Panc1 (cell line): ENCODE measurements at places on chromosomes 5 and 9. TPM values are rescaled to one million over a fixed set of nuclear protein-coding genes. Genes with fewer than 3 reads are reported as not detected.

DNA sequence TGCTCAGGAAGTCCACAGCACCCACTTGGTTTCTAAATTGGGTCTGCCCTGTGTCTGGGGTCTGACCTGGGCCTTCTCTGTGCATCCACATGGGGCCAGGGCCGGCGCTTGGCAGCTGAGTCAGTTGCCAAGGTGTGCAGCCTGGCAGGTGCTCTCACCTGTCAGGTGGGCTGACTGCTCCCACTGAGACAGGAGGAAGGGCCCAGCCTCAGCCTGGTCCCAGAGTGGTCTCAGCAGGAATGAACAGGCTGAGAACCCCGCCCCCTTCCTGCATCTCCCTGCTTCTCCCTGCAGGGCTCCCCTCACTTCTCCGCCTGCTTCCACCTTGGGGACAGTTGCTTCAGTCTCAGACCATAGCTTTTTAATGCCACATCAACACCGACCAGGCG lies 60.5 kb downstream of the BARX1 start:
- DNase-seq: no peak

PRR16 gene
- total RNA-seq: not detected

TBC1D9B gene
- 131 TPM for total RNA-seq

DNA sequence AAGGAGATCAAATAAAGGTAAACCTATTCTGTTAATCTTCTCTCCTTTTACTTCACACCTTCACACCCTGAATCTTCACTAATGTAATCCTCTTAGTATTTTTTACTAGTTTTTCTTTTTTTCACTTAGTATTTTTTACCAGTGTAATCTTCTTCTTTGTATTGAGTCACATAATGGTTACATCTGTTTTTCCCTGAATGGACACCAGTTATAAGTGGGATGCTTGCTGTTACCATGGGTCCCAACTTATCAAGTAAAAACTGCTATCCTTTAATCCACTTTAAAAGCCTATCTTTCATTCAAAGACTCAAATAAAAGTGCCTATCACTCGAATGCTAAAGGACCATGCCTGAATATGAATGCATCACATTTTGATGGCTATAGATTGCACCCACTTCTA lies 15.1 kb downstream of the ZFAND5 start:
- DNase-seq: no peak

- no peak for DNase-seq
These were observed 417 bp downstream of the GABBR2 start for GRCh38 chr9:98708103-98708932.

- DNase-seq: no peak
These were observed 126.1 kb downstream of the NPR3 start for GRCh38 chr5:32837211-32837610.

ZBED3 gene
- 6.8 TPM for total RNA-seq

GRCh38 chr9:120941046-120941770 lies 14.6 kb upstream of the TRAF1 start:
- DNase-seq: no peak

PJA2 gene
- total RNA-seq: 33.6 TPM

DNA sequence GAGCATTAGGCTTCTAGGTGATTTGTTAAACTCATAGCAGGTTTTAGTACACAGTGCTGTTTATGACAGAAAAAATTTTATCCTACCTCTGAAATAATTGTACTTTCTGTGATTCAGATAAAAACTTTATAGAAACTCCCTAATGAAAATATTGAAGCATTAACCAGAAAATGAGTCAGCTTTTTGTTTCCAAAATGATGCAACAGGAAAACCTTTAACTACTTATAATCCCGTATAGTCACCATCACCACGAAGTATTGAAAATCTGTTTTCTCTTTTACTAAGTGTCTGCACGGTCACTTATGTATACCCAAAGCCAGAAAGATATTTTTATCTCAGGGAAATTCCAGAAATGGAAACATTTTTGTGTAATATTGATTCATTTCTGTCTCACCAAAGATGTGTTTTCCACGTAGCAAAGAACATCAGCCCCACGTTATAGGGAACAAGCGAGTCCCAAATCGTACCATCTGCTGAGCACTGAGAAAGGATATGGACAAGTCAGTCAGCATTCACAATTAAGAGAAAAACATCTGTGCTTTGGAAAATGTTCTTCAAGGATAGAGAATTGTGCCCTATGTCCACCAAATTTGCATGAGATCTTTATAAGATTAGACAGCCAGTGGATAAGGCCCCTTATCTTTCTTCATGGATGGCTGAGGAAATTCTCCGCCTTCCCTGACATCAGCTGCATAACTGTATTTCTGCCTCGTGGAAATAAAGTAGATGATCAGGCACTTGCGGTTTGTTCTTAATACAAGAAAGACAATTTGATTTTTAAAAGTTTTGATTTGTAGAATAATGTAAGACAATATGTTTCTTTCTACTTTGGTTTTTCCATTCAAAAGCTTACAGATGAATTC lies 41.9 kb downstream of the TNFAIP8 start:
- no peak for DNase-seq

OR1J2 gene
- total RNA-seq: not detected

PCDHGB7 gene
- total RNA-seq: 6.7 TPM

GRCh38 chr5:21685522-21685921 lies 1167.6 kb downstream of the CDH12 start:
- DNase-seq: no peak

DNA sequence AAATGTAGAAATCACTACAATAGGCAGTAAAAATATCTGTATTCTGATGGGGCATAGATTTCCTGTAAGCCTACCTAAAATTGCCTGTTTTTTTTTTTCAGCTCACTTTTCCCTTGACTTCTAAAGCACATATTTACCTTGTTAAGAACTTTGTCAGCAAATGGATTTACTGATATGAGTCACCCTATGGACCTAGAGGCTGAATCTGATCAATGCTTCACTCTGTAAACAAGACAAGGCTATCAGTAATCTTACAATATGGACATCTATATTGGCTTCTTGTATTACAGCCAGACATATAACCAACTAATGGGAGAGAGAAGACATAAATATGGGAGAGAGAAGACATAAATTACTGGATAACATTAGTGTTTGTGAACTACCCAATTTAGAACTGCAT lies 792.7 kb upstream of the CHD1 start:
- DNase-seq: no peak

KCNMB1 gene
- not detected for total RNA-seq

PALM2AKAP2 gene
- total RNA-seq: 0.44 TPM

DNA sequence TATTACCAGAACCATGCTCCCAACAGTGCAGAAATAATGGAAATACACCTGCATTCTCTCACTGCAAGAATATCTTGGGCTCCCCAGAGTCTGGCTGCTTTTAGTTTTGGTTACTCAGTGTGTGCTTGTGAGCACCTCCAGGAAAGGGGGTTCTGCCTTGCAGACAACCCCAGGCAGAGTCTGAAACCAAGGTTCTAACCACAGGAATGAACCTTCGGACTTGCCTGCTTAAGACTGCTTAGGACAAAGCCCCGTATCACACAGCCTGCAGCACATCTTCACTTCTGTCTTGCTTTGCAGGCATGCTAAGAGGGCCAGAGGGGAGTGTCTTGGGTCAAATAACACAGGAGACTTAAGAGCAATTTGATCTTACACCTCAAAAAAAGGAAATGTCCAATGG lies 94.8 kb upstream of the SPATA31C2 start:
- DNase-seq: no peak

DNA sequence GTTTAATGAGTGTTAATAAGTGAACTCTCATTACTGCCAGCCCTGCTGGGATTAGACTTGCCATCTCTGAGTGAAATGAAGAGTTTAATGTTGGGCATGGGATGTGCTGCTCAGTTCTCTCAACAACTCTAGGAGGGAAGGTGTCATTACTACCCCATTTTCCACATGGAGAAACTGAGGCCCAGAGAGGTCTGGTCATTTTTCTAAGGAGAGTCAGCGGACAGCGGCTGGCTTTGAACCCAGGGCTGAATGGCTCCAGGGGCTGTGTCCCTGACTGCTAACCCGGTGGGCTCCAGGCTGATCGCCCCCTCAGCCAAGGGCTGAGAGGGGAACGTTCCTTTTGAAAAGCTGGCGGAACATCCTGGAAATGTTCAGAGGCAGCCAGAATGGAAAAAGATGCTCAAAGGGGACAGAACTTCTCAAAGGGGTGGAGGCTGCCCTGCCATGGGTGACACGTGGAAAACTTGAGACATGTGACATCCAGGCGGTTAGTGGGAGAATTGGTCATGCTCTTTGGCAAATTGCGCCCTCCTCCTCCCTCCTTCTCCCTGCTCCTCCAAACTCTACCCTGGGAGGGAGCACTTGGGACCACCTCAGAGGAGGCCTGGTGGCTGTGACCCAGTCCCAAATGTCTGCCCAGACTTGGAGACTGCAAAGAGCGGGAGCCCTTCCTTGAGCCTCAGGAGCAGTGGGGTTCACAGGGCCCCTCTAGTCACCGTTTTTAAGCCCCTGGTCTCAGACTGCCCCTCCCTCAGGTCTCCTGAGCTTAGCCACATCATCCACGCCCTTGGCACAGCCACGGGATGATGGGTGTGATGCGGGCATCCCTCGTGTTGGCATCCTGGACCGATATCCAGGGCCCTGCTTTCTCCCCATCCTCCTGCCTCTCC lies 28.7 kb downstream of the DNM1 start:
- DNase-seq: no peak

GRCh38 chr5:126066836-126067235 lies 356.4 kb upstream of the GRAMD2B start:
- DNase-seq: no peak

DNA sequence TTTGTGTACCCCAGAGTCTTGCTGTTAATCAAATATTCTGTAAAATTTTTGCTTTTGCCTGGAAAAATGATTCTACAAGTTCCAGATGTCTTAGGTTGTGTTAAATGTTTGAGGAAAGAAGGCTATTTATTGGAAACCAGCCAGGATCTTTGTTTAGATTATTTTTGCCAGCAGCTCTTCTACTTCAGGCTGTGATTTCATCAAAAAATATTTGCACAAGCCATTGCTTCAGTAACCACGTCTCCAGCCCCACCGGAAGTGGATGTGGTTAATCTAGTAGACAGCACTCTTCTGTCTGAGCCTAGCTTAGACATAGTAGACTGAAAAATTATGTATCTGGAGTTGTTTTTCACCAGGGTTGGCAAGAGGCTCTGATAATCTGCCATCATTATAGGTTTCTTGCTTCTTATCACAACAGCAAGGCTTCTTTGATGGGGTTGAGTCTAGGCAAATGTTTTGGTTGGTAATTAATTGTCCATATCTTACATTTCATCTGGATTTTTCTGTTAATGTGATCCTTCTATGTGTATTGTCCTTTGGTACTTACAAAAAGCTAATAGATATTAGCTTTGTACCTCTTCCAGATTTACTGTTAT lies 17.1 kb downstream of the KCTD16 start:
- DNase-seq: no peak

DNA sequence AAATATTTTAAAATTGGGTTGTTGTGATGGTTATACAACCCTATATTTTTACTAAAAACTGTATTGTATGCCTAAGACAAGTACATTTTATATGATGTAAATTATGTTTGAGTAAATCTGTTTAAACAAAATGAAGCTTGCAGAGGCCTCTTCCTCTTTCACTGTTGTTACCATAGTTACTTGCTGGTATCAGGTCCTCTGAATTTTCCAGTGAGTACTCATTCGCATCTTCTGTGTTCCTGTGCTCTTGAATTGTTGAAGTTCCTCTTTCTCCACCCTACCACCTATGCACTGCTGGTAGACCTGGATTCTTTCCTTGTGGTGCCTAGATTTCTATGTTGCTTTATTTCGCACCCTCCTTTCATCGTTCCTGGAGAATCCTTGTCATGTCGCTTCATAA lies 938.5 kb upstream of the ACO1 start:
- DNase-seq: no peak

GRCh38 chr9:121676926-121677325 lies 25.5 kb downstream of the DAB2IP start:
- no peak for DNase-seq

BARHL1 gene
- not detected for total RNA-seq

GRCh38 chr9:96015876-96016686 lies 140.6 kb downstream of the ERCC6L2 start:
- DNase-seq: no peak

GRCh38 chr9:107309271-107309670 lies 26.2 kb downstream of the RAD23B start:
- no peak for DNase-seq

GRCh38 chr9:89313842-89314241 lies 2.8 kb downstream of the CKS2 start:
- DNase-seq: no peak

SCGB3A1 gene
- not detected for total RNA-seq

- DNase-seq: no peak
These were observed 17.0 kb upstream of the UNC5A start for GRCh38 chr5:176793343-176793699.

GRCh38 chr5:35847961-35848360 lies 8.7 kb upstream of the IL7R start:
- no peak for DNase-seq

DNA sequence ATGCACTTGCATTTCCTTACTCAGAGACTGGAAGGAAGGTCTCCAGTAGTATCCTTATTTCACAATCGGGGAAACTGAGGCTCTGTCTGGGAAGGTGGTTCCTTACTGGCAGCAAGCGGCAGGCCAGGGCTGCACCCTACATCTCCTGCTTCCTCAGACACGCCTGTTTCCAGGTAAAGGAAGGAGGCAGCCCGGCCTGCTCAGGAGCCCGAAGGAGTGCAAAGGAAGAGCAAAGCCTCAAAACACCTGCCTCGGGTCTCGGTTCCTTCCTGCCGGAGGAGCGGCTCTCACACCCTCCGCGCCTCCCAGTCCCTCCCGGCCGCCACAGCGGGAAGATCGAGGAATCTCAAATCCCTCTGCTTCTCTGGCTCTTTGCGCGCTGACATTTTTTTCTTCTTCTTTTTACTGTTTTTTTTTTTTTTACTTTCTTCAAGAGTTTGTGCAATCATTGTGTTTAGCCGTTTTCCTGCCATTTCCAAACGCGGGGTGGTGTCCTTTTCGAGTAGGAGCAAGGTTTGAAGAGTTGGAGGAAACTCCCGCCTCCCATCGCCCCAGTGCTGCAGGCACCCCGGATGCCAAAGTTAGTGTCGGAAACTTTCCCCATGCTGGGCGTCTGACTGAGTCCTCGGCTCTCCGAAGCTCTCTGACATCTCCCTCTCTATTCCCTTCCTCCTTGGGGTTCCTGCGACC lies 1.0 kb downstream of the GGTA1 start:
- no peak for DNase-seq

DNA sequence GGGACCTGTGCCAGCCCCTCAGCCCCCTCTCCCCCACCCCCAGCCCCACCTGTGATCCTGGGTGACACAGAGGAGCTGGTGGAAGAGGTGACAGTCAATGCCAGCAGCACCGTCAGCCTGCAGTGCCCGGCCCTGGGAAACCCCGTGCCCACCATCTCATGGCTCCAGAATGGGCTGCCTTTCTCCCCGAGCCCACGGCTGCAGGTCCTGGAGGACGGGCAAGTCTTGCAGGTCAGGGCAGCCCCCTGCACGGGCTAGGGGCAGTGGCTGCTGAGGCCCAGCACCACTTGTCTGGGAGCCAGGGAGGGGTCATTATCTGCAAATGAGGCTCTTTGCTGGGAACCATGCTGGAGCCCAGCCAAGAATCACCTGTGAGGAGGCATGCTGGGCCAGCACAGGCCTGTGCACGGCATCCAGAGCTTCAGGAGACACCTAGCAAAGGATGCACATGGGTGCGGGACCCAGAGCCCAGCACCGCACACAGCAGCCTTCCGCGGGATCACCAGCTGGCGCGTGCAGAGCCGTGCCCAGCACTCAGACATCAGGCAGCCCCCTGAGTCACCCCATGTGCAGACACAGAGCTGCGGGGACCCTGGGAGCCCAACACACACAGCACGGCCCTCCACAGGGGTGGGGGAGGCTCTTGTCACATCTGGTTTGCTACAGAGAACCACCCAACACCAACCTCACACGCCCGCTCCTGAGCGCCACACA lies 62.0 kb upstream of the ASS1 start:
- DNase-seq: no peak
